Activated T-helper 1 cell treated with Interleukin-2 at 50 U/mL for 16 hours (primary cell): ENCODE measurements at places on chromosomes 3 and 15.

- no peak for DNase-seq
Measured at GRCh38 chr3:99928771-99929744, 111.4 kb downstream of the CMSS1 start.

DNA sequence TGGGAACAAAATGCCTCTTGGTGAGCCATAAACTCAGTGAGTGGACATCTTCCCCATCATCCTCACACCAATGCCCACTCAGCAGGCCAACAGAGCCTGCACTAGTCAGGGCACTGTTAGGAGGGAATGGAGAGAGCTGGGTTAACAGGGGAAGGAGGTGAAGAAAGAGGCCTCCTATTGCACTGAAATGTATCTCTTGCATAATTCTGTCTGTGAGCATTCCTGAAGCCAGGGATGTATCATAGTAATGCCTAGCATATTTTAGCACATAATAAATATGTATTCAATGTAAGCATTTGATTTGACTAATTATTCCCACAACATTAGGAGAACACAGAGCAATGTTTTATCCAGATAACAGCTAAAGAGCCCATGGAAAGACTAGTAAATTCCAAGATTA, 81.2 kb downstream of the ANO10 start:
- no peak for DNase-seq

- DNase-seq: no peak
Measured at GRCh38 chr15:60865507-60865906, 363.6 kb downstream of the RORA start.

DNA sequence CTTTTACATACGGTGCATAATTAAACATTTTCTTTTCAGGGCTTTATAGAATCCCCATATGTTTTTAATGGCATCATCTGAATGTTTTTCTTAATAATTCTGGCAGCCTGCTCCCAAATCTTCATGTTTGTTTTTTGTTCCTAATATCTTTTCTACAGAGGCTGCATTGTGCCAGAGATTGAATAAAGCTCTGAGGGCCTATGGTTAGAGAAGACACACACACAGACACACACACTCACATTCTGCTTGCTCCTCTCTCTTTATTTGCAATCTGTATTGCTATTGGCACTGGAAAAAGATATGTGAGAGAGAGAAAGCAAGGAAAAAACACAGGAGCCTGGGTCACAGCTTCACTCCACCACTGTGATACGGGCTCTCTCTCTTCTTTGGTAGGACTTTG, 136.0 kb downstream of the MECOM start:
- no peak for DNase-seq

DNA sequence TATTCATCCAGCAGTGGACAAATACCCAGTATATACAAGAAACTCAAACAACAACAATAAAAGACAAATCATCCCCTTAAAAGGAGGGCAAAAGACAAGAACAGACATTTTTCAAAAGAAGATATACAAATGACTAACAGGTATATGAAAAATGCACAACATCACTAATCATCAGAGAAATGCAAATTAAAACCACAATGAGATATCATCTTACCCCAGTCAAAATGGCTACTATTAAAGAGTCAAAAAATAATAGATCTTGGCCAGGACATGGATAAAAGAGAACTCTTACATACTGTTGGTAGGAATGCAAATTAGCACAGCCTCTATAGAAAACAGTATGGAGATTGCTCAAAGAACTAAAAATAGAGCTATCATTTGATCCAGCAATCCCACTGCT, 16.9 kb downstream of the DHX36 start:
- no peak for DNase-seq

- DNase-seq: no peak
Measured at GRCh38 chr3:68373727-68374126, 558.6 kb downstream of the TAFA4 start.

GRCh38 chr3:51390246-51391074, 625 bp upstream of the RBM15B start:
- DNase-seq: no peak

DNA sequence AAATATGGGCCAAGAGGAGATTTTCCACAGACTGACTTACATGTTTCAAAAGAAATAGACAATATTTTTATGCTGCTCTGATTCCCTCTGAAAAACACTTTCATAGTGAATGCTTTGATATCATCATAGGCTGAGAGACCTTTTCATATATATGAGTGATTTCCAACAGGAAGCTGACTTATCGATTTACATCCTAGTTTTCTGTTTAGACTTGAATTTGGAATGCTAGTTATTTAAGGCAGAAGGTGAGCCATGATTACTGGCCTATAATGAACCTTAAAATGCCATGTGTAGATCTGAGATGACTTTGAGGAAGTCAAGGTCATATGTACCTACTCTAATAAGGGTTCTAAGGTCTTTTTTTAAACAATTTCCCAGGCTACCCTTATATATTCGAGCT, 1126.1 kb downstream of the ROBO1 start:
- DNase-seq: no peak

- no peak for DNase-seq
Measured at GRCh38 chr3:180252683-180253082, 215.9 kb upstream of the PEX5L start.

- no peak for DNase-seq
Measured at GRCh38 chr3:172103724-172104123, 64.3 kb downstream of the FNDC3B start.

DNA sequence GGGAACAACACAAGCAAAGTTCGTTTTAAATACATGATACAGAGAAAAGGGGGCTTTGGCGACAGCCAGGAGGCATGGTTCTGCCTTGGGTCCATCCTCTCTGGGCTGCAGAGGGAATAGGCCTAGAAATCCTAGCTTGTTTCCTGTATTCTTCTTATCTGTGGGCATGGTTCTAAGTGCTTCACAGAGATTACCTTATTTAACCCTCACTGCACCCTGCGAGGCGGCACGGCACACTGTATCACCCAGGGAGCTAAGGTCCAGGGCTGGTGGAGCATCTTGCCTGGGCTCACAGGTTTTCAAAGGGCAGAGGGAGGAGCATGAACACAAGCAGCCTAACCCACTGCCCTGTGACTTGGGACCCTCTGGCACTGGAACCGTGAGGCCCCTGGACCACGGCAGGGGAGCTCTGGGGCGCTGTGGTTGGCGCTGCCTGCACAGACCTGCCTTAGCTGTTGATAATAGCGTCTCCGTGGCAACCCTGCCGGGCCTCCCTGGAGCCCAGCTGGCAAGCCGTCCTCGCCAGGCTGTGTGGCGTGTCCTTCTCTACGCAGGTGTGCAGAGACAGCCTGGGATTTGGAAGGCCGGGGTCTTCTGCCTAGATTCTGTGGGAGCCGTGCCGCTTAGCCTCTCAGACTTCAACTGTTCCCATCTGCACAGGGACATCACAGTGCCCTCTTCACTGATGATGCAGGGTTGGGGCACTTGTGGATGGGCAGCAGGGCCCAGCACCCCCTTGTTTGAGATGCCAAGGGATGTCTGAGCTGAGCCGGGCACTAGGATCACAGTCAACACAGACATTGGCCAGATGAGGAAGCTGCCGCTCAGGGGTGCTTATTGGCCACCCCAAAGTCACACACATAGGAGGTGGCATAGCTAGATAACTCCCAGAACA, 154.6 kb upstream of the TLE3 start:
- no peak for DNase-seq

DNA sequence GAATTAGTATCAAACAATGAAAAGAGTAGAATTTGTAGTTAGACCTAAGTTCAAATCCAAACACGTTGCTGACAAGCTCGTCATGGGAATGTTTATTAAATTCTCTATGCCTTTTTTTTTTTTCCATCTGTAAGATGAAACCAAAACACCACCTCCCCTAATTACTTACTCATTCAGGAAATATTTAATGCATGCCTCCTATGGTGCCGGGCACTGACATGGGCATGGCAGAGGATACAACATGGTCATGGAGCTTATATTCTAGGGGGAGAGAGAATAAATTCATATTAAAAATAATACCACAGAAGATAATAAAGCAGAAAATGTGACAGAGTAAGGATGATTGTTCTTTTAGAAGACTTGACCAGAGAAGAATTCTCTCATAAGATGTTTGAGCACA, 215.8 kb downstream of the RYR3 start:
- no peak for DNase-seq

GRCh38 chr3:51751287-51751686, 27.8 kb downstream of the IQCF6 start:
- DNase-seq: no peak

DNA sequence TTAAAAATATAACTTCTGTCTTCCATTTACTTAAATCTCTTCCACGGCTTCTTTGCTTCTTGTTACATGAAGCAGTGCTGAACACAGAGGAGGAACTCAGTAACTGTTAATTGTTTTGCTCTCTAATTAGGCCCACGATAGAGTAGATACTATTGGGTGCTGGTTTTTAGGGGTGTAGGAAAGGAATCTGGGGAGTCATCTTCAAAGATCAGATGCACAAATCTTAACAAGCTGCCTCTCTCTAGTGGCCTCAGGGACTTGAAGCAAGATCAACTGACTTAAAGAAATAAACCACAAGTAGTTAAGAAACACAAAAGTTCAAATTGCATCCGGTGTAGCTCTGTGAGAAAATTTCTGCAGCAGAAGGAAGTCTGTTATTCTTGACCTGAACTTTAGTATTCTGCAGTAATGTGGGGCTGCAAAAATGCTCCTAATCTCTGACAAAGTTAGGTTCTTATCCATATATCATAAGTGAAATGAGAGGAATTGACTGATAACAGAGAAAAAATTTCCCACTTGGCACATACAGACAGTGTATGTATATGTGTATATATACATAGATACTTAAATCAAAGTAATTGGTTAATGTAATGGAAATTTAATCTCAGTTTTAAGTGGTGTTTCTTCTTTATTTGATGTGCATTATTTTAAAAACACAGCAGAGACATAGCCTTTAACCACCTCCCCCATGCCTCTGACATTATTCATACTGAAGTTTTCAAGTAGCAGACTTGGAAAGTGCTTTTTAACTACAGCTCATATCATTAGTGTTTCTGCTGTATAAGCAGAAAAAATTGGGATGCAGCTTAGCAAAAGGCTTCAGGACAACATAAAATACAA, 51.8 kb downstream of the CHST2 start:
- DNase-seq: no peak

- DNase-seq: no peak
Measured at GRCh38 chr15:70374096-70374495, 276.4 kb upstream of the TLE3 start.

- DNase-seq: no peak
Measured at GRCh38 chr3:179853176-179853575, 183.6 kb downstream of the PEX5L start.

- DNase-seq: no peak
Measured at GRCh38 chr15:57064033-57064432, 145.6 kb downstream of the TCF12 start.

DNA sequence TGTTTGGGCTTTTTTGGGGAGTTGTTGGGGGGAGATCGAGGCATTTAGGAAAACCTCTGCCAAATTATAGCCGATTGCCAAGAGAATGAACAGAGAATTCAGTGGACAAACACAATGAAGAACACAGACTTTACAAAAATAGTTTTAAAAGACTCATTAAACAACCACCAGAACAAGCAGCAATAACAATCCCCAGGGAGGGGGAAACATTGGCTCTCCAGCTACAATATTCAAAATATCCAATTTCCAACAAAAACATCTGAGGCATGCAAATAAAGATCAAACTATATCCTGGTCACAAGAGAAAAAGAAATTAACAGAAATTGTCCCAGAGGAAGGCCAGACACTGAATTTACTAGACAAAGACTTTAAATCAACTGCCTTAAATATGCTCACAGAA, 24.5 kb upstream of the ANKRD28 start:
- DNase-seq: no peak

DNA sequence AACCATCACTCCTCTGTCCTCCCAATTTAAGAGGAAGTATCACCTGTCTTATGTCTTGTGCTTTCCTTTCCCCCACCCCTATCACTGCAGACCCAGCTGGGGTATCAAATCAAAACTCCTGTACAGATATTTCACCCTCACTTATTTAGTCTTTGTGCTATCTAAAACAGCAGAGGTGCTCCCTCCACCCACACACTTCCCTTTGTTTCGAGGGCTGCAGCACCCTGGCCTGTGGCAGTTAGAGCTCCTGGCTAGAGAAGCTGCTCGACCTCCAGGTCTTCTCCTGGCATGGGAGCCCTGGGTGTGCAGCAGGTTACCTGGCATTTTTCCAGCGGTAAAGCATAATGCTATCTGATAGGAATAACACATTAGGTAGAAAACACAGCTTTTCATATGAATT, 181.4 kb upstream of the BCL6 start:
- DNase-seq: no peak

GRCh38 chr15:75702436-75702835, 10.2 kb downstream of the CSPG4 start:
- no peak for DNase-seq

- DNase-seq: no peak
Measured at GRCh38 chr15:88029696-88030095, 226.8 kb downstream of the NTRK3 start.

- no peak for DNase-seq
Measured at GRCh38 chr3:42302924-42303634, 37.1 kb upstream of the CCK start.

DNA sequence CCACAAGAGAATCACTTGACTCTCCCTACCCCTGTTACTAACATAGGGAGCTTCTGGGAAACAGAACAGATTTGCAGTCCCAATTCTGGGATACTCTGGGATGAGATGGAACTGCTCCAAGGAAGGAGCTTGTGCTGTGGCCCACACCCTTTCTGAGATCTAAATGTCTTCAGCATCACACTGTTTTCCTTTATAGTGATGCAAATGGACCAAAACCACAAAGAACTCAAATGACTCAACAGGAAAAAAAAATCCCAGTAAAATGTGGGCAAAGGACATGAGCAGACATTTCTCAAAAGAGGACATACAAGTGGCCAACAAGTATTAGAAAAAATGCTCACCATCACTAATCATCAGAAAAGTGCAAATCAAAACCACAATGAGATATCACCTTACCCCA, 155.6 kb downstream of the NECTIN3 start:
- DNase-seq: no peak

GRCh38 chr3:69326855-69327300, 59.0 kb downstream of the FRMD4B start:
- DNase-seq: no peak
